AG04450 (cell line): ENCODE measurements at places on chromosomes 12 and 14.

GRCh38 chr14:98408024-98408555, 863.9 kb downstream of the BCL11B start:
- DNase-seq: no peak

DNA sequence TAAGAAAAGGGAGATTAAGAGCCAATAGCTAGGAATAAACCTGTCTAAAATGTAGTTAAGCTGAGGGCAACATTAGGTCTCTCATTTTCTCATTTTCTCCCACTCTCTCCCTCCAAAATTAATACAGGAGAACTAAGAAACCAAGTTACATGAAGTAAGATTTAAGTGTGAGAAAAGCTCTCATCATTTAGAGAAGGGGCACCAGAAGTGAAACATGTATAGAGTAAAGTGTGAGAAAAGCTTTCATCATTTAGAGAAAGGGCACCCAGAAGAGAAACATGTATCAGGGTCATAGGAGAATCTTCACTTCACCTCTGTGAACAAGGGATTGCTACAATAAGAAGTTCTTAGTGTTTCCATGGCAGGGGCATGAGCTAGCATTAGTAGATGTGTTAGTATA, 132.4 kb upstream of the CNTN1 start:
- no peak for DNase-seq

DNA sequence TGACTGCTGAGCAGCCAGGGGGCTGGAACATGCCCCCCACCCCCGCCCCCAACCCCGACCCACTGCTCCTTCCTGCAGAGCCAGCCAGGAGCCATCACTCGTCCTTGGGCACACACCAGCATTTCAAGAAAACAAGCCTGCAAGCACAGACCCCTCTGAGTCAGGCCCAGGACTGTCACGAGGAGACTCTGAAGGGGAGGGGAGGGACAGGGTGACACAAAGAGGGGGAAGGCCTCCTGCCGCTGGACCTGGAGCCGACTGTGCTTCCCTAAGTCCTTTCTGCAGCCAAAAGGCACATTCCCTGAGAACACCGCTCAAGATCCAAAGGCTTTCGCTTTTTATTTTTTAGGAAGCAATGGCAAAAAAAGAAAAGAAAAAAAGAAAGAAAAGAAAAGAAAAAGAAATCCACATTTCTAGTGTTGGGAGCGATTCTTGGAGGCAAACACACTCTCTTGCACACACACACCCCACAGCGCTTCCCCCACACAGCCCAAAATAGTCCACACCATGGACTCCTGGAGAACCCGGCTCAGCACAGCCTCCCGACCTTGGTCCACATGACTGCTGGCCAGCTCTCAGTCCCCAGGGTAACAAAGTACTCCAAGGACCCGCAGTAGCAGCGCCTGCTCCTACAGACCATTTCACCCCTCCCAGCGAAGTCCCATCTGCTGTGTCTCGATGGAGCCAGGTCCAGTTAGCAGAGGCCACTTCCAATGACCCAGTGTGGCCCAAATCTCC, 101.7 kb downstream of the DPF3 start:
- DNase-seq: no peak

- DNase-seq: no peak
These were observed 1.8 kb downstream of the KERA start for GRCh38 chr12:91055976-91056375.

DNA sequence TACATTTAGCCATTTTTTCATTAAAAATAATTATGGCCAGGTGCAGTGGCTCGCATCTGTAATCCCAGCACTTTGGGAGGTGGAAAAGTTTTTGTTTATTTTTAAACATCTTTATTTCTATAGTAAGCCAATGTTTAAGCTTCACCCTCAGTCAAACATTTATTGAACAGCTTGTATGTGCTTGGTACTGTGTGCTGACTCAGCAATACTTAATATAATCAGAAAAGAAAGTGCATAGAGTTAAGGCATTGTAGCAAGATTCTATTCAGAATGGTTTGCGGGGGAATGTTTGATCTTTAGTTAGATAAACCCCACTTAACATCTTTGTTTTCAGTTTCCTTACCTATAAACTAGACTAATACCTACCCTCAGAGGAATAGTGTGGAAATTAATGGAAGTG, 11.1 kb downstream of the ACTR6 start:
- DNase-seq: no peak

GRCh38 chr14:43356979-43357545, 1150.0 kb downstream of the FSCB start:
- DNase-seq: no peak

- DNase-seq: peak; percentile 39
These were observed 187.9 kb downstream of the EPS8 start for GRCh38 chr12:15601210-15601800.

- DNase-seq: peak; percentile 21
These were observed 51.8 kb downstream of the MSRB3 start for GRCh38 chr12:65330331-65330730.

DNA sequence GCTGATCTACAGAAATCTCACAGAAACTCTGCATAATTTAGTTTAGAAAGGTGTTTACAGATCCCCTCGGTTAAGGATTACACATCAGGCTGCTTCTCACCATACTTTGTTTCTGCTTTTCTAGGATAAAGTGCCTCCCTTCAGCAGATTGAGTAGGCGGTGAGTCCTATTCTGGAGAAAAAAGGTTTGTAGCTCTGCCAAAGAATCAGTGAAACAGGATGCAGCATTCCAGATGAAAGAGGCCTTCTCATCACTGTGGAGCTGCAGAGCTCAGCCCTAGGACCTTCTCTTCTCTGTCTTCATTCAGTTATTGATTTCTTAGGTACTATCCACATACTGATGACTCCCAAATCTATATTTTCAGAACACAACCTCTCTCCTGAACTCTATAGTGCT, 155.5 kb upstream of the KRR1 start:
- no peak for DNase-seq

- no peak for DNase-seq
These were observed 17.1 kb upstream of the EMP1 start for GRCh38 chr12:13179211-13180074.

GRCh38 chr12:18250313-18250916, 10.9 kb upstream of the PIK3C2G start:
- peak; percentile 37 for DNase-seq

- DNase-seq: no peak
These were observed 44.4 kb downstream of the BICD1 start for GRCh38 chr12:32151086-32151485.

GRCh38 chr12:110688446-110689280, at the start of gene HVCN1:
TSS of gene HVCN1 (minus strand) at chr12:110689115. CDS start at chr12:110683245, 5,870 bp downstream.
- no peak for DNase-seq

DNA sequence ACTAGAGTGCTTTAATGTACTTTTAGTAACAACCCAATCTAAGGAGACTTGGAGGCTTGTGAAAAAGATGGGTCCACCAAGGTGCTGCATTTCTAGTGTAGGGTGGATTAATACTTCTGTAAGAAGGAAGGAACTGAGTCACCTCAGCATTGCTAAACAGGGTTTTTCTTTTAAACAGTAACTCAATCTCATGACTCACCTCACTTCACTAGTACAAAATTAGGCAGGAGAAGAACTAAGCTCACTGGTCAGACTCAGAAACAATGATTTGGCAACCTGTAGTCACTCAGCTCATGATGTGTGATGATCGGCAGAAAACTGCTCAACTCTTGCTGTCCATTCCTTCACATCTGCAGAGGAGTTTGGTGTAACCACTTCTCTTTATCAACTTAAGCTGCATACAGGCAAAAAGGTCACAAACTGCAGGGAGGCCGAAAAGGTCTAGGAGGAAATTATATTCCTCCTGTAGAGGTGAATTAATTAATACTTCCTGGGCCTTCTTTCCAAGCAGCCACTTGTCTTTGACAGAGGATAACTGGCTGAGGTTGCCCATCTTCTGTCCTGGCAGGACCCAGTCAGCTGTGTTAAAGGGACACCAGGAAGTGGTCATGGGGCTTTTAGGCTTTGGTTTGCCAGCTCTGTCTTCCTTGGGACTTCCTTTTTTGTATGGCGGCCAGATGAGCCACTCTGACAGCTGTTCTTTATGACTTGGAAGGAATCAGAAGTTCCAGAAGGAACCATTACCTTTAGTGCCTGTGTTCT, 466.9 kb downstream of the FUT8 start:
- peak; percentile 3 for DNase-seq

DNA sequence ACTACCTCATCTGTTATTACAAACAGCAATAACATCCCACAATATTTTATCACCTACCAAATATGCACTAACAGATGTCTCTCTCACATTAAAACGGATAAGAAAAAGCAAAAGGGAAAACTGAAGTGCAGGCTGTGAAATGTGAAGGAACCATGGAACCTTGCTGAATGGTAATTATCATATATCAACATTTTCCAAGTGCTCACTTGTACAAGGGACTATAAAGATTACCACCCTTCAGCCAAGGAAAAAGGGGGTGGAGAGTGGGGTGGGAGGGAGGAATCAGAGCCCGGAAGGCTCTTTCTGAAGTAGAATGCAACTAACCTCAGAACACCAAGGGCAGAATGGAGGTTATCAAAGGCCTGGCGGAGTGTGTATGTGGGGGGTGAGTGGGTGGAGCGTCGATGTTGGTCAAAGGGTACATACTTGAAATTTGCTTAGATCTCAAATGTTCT, 1.2 kb downstream of the SNX6 start:
- no peak for DNase-seq

DNA sequence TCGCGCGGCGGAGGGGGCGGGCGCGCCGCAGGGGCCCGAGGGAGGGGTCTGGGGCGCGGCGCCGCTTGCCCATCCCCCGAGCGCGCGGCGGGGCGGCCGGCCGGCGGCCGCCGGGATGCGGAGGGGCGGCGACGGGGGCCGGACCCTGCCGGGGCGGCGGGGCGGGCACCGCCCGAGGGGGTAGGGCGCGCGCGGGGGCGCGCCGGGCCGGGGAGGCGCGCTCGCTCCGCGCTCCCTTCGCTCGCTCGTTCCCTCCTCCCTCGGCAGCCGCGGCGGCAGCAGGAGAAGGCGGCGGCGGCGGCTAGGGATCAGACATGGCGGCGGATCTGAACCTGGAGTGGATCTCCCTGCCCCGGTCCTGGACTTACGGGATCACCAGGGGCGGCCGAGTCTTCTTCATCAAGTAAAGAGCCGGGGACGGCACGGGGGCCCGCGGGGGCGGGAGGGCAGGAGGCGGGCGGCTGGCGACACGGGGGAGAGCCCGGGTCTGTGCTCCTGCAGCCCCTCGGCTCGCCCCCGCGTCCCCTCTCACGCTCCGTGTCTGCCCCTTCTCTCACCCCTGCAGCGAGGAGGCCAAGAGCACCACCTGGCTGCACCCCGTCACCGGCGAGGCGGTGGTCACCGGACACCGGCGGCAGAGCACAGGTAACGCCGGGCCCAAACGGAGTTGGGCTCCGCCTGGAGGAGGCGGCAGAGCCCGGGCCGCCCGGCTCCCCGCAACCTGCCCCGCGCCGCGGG, at the start of gene PLEKHA5:
Gene PLEKHA5 (plus strand): TSS at position 248 of the 738 bp plus-strand sequence. CDS start 67 bp downstream, at position 315.
- DNase-seq: peak; percentile 32

DNA sequence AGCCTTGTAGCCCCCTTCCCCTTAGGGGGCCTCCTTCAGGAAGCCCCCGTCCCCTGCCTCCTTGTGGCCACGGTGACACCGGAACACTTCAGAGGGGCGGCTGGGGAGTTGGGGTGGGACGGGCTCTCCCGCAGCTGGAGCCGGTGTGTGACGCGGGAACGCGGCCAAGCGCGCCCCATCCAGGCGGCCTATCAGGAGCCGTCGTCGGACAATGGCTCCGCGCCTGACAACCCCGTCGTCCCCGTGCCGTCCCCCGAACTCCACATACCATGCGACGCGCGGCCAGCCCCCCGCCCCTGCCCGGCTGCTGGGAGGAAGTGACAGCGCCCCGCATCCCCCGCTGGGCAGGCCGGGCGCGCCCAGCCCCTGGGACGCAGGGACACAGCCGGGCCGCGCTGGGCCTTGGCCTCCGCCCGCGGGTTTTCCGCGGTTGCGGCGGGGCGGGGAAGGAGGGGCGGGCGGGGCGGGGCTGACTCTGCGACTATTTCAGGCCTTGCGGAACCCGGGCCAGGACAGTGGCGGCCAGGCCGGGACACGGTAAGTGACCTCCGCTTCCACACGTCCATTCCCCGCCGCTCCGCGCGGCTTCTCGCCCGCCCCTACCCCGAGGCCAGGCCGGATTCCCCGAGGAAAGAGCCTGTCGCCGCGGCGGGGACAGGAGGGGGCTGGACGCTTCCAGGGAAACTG, at the start of gene TNFAIP2:
Gene TNFAIP2 (plus strand): TSS at position 515 of the 687 bp plus-strand sequence. CDS start 2,997 bp downstream, outside the sequence.
- DNase-seq: no peak

DNA sequence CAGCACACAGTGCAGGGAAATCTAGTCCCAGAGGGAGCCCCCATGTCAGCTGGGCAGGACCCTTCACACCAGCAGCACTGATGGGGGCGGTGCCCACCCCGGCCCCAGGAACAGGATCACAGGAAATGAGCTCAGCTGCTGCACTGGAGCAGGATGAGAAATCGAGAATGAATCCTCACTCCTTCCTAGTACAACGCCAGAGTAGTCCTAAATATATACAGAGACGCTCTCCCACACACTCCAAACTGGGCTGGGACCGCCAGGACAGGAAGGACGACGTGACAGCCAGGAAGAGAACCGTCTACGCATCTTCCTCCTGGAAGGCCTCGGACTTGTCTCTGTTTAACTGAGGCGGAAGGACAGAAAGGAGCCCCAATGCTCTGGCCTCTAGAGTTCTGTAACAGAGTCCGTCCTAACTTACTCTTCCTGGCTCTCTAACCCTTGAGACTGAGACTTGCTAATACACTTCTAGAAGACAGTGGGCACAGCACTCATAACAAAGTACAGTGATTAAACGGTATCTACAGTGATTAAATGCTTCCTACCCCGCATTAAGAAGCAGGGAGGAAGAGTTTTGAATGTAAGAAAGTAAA, 33.4 kb downstream of the CDC42BPB start:
- peak; percentile 13 for DNase-seq

DNA sequence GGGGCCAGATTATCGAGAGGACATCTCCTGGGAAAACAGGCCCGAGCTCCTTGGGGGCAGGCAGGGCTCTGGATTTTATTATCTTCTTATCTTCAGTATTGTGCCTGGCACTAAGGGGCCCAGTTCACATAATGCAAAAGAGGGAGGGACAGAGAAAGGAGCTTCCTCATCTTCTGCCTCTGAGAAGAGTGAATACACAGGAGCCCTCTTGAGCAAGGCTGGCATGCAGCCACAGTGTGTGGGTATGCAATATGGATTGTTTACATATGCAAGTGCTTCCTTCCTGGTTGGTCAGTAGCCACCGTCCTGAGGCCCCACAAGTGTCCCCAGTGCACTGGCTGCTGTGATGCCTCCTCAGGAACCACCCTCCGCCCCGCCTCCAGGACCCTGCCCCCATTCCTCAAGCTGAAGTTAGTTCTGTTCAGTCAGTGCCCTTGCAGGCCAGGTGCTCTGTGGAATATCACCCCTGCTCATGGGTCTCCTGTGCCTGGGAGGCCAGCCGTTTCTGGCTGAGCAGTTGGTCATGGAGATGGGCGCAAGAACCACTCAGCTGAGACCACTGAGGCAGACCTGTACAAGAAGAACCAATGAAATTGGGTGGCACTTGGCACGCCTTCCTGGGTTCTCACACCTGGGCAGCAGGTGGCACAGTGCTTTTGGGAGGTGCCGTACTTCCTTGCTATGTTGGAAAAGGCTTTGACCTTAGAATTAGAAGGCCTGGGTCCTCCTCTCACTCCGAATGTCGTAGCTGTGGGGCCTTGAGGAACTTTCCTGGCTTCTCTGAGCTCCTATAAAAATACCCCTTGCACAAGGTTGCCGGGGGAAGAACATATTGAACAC, 35.1 kb upstream of the ACTN1 start:
- no peak for DNase-seq
